ENCODE measurements at places on chromosomes 6 and 20.

- DNase-seq, result no peak
Measured at GRCh38 chr6:112683926-112684325, 336.8 kb downstream of the RFPL4B start.

GRCh38 chr6:16836144-16836981 lies 75.1 kb upstream of the ATXN1 start:
- no peak for DNase-seq

DNA sequence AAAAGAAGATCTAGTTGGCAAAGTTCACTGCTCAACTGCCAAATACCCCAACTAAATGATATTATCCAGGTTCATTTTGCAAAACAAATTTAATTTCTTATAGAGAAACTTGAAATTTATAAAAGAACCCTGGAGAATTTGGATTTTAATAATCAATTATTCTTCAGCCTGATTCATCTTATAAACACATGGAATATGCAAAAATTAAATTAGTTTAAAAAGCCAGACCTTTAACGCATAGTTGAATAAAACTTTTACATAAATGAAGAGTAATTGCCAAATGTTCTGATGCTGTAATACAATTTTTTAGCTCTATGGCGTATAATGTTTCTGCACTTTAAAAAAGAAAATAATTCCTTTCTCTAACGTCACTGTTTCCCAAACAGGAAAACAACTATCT lies 33.2 kb upstream of the ANKRD60 start:
- no peak for DNase-seq

DNA sequence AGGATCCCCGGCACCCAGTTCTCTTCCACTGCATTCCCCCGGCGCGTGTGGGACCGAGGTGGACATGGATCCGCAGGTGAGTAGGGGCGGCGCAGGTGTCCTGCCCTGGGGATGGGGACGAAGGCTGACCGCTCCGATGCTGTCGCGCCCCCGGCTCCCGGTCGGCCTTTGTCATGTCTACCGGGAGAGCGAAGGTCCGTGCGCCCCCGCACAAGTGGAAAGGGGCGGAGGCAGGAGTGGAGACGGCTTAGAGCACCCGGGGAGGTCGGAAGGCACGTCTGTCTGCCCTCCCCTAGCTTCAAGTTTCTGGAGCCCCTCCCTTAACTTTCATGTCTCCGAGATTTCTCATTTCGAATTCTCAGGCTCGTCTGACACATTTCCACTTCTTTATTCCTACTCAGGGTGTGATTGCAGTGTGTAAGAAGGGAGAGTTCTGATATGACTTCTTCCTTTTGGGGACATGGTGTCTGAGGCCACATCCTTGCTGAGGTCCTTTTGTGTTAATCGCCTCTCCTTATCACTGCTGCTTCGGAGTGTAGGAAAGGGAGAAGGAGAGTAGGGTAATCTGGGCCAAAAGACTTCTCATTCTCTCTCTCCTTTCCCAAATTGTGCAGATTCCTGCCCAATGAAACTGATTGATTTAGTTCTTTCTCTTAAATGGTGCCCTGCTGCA lies 435 bp downstream of the KIFC1 start:
- DNase-seq, result no peak

GRCh38 chr6:129940454-129941195 lies 77.8 kb upstream of the L3MBTL3 start:
- no peak for DNase-seq

- DNase-seq, result no peak
Measured at GRCh38 chr20:4828830-4829513, 107.3 kb downstream of the PRND start.

DNA sequence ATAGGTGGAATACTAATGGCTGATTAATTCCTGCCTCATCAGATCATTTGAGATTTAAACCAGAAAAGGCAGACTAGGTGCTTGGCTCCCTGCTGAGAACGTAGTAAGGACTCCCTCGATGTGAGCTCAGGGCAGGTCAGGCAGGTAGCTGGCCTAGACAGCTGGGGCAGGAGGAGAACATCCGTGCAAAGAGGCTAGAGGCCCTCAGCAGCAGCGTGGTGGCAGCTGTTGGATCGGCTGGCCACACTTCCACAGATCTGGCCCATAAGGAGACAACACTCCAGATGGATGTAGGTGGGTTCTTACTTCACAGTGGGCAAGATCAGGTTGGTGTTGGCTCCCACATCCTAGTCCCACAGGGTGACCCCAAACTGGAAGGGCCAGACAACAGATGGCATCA lies 38.5 kb downstream of the EYA2 start:
- DNase-seq, result no peak

DNA sequence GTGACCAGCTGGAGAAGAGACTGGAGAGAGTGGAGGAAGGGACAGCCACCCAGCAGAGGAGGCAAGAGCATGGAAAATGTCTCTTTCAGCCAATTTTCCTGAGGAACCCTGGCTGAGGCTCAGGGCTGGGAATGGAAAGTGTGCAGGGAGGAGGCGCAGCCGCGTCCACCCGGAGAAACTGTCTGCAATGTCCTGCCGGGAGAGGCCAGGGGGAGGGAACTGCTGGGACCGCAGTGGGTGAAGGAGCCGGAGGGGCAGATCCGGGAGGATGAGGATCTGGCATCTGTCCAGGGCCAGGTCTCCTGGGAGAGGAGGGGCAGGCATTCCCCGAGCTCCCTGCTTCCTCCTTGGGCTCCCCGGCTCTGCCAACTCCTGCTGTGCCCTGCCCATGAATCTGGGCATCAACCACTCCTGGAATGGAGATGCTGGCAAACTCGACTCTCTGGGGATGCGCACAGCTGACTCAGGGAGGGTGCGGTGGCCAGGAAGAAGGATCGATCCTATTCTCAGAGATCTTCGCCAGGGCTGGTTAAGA lies 17.4 kb upstream of the HM13 start:
- DNase-seq, result no peak

DNA sequence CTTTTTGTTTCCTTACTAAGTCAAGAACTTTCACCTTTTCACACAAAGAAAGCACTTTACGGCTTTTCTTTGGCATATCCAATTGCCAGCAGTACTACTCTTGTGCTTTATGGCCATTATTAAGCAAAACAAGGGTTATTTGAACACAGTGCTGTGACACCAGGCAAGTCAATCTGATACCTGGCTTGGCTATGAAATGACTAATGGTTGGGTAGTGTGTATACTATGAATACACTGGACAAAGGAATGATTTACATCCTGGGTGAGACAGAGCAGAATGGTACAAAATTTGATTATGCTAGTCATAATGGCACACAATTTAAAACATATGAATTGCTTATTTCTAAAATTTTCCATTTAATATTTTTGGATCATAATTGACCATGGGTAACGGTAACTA lies 22.1 kb upstream of the ADGRF1 start:
- no peak for DNase-seq

GRCh38 chr20:43689165-43689564 lies 22.3 kb downstream of the MYBL2 start:
- no peak for DNase-seq

GRCh38 chr20:33944914-33945313 lies 48.8 kb upstream of the RALY start:
- no peak for DNase-seq

DNA sequence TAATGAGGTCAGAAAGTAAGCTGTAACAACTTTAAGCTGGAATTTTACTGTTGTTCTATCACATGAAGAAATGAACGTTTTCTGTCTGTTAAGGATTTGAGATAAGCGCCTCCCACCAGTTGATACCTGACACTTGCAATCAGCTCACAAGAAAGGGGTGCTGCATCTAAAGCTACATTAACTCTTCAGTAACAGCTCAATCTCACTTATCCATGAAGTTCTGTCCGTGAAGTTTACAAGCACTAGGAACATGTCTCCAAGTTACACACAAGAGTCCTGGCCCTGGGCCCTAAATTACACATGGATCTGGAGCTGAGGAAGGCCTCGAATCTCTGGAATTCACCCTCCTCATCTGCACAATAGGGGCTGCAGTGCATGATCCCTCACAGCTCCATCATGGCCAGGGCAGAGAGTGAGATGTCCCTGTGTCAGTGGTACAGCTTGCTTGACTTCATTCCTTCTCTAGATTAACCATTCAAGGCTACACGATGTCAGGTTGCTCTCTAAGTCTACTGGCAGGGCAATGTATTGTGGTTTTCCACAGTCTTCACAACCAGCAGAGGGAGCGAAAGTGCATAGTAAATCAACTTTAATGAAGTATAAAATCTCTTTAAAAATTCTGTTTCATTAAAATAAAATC lies 182.4 kb upstream of the MCHR2 start:
- no peak for DNase-seq

- no peak for DNase-seq
Measured at GRCh38 chr6:154931711-154932424, 63.2 kb upstream of the TIAM2 start.

DNA sequence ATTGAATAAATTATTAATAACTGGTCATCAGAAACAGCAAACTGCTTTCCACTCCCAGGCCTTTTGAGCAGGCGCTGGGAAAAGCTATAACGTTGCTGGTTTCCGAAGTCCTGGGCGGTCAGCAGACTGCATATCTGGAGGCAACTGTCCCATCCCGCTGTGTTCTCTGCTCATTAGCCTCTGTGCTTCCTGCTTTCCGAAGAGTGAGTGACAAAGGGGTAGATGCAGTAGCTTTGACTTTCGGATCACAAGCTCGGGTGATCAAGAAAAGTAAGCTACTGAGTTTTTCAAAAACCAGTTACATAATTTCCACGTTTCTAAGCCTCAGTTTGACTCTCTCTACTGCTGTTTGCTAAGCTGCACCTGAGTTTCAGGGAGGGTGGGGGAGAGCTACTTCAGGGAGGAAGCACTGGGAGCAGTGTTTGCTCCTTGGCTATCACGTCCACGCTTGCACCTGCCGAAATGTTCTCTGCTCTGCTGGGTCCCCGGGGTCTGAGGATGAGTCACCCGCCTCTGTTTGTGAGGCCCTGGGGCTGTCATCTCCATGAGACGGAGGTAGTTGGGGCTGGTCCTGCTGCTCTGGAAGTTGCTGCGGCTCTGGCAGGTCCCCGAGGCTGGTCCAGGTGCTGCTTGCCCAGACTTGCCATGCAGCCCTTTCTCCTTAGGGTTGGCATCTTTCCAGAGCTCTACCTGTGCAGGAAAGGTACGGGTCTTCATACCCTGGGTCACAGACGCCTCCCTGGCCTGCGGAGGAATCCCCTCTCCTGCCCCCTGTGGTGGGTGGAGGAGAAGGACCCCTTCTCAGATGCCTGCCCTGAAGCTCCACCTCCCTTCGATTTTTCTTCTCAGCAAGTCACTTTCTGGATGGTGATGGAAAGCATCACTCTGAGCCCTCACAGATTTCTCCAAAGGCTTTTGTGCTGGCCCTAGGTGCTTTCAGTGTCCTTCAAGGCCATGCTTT lies 220.0 kb downstream of the QKI start:
- DNase-seq, result no peak

GRCh38 chr6:118677193-118677592 lies 25.8 kb upstream of the CEP85L start:
- no peak for DNase-seq

DNA sequence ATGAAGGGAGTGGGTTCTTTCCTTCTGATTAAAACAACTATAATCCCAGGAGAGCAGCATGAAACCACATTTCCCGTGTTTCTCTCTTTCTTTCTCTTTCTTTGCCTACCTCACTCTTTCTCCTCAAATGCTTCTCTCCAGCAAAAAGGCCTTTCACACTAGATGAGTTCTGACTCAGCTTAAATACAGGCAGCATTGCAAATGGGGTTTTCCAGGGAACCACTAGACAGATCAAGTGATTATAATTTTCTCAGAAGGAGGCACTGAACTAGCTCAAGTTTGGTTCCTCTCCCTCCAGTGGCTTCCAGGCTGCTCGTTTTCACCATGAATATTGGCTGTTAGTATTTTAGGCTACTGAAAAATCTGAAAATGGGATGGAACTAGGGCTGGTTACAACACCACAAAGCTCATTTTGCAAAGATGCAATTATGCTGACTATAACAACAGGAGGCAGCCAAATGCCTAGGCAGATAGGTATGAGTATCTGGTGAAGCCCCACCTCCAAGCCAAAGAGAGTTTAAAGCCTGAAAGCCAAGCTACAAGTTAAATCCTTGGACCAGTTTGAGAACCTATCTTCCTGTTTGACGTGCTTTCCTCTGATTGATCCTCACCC lies 260.0 kb downstream of the MMUT start:
- no peak for DNase-seq

GRCh38 chr6:43758617-43759050 lies 11.4 kb upstream of the VEGFA start:
- DNase-seq, result no peak

DNA sequence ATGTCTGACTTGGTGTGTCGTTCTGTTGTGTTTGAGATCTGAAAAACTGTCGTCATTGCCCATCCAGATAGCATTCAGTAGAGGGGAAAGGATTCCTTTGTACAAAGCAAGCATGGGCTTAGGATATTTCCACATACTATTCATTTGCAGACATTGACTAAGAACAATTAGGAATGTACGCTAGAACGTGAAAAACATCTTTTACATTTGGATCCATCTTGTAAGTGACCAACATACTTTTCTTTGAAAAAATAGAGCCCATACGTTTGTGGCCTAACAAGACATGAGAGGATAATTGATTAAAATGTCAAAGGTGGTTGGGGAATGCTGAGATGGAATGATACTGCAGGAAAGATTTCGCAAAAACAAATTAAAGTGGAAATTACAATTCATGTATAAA lies 225.8 kb upstream of the QKI start:
- no peak for DNase-seq

- no peak for DNase-seq
Measured at GRCh38 chr6:167410462-167410861, 85.6 kb downstream of the TTLL2 start.
